Stimulated activated CD8-positive, alpha-beta memory T cell treated with anti-CD3 and anti-CD28 coated beads, Interleukin-15, amount 100 ng/mL, for 24 hours (primary cell): ENCODE measurements at places on chromosomes 16 and 17.

DNA sequence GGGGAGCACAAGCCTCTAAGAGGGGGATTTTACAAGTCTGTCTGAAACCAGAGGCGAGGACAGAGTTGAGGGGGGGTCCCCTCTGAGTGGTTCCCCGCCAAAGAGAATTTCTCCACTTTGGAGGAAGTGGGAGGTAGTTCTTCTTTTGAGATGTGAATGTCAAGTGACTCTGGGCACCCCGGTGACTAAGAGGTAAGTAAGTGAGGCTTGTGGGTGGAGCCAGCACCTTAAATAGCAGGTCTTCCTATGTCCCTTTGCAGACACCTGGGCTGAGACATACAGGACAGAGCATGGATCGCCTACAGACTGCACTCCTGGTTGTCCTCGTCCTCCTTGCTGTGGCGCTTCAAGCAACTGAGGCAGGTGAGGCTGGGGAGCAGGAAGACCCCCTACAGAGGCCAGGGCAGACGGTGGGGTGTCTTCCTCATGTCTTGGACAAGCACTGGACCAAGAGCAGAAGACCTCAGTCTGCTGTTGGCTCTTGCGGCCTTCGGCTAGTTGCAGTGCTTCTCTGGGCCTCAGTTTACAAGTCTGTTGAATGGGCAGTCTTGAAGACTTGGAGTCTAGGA lies at the start of gene CCL22:
CCL22 (plus strand) TSS at position 257 of the 569 bp plus-strand sequence; CDS start at position 291, 34 bp downstream.
- DNase-seq: no peak

DNA sequence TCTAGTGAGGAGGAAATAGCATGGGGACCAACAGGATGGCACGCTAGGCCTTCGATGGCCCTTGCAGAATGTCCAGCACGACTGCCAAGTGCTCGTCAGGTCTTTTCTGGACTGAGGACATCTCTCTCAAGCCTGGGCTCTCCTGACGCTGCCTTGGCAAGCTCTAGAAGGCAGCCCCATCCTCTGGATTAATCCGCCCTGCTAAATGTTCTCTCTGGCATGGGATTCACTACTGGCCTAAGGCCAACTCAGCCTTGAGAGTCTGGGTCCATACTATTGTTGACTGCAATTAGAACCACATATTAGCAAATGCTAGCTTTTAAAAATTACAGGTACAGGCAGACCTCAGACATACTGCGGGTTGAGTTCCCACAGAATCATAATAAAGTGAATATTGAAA lies 2.5 kb upstream of the CEP295NL start:
- DNase-seq: no peak

GRCh38 chr17:81365601-81366585 lies 29.4 kb upstream of the BAHCC1 start:
- DNase-seq: no peak

GRCh38 chr17:14228903-14229302 lies 7.8 kb downstream of the CDRT15 start:
- no peak for DNase-seq

DNA sequence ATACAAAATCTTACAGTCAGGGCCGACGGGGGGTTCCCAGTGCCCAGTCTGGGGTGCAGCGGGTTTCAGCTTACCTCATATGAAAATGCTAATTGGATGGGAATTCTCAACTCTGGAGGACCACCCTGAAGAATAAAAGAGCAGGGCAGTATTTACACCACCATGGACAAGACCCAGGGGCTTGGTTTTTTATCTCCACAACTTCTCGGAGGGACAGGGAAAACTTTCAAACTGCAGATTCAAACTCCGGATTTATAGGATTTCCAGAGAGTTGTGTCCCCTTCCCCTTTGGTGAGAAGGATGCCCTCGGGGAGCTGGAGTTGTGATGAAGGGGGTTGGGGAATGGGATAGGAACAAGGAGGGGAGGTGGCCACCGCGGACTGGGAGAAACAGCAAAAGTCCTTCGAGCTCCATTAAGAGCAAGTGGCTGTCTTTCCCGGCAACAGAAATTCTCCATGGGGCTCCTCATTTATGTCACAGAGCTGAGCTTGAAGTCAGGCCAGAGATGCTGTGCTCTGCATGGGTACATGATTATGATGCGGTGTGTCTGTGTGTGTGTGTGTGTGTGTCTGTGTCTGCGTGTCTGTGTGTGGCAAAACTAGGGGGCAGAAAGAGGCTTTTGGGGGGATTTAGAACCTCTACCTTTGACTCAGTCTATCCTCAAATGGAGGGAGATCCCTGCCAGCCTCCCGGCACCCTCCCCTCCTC lies 15.7 kb downstream of the FOXL1 start:
- DNase-seq: no peak

GRCh38 chr16:69187446-69188235 lies 677 bp downstream of the SNTB2 start:
- DNase-seq: peak; percentile 19

DNA sequence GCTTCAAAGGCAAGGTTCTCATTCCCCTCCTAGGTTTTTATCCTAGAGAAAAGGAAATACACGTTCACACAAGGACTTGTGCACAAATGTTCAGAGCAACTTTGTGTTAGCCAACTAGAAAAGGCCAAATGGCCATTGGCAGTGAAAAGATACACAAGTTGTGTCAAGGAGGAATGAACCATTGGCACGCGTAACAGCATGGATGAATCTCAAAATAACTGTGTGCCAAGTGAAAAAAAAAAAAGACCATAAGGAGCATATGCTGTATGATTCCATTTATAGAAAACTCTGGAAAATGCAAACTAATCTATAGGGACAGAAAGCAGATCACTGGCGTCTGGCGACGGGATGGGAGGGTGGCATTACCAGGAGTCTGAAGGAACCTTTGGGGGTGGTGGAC lies 333.8 kb downstream of the SNX29 start:
- DNase-seq: no peak

GRCh38 chr16:61829631-61830030 lies 206.6 kb downstream of the CDH8 start:
- no peak for DNase-seq

GRCh38 chr17:6241996-6242395 lies 171.8 kb downstream of the WSCD1 start:
- DNase-seq: no peak

DNA sequence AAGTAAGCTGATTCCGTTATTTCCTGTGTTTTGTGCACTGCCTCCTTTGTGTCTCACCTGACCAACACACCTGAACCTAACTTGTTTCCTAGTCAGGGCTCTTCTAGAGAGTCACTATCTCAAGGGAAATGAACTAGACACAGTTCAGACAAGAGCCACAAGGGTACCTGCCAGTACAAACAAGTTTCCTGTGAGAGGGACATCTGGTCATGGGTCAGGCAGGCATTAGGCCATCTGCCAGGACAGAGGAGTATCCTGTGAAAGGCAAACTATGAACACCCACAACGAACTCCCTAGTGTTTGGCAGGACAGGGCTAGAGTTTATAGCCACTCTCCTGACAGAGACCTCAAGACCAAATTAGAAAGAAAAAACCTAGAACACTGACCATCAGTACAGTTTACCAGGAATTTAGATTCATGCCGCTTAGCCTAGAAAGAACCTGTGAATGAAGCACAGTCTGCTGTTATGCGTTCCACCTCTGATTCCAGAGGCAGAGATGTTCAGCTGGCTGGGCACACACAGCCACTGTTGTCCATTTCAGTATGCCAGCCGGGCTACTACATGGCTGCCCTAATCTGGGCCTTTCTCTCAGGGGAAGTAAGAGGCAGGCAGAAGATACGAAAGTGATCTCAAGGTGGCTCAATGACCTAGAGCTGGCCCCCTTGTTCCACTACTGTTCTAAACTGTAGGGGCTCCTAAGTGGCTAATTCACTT lies 20.7 kb upstream of the GLG1 start:
- no peak for DNase-seq

GRCh38 chr17:77274096-77274845 lies 133.5 kb downstream of the SEC14L1 start:
- no peak for DNase-seq

GRCh38 chr17:36514856-36515255 lies 19.8 kb downstream of the MYO19 start:
- DNase-seq: no peak

DNA sequence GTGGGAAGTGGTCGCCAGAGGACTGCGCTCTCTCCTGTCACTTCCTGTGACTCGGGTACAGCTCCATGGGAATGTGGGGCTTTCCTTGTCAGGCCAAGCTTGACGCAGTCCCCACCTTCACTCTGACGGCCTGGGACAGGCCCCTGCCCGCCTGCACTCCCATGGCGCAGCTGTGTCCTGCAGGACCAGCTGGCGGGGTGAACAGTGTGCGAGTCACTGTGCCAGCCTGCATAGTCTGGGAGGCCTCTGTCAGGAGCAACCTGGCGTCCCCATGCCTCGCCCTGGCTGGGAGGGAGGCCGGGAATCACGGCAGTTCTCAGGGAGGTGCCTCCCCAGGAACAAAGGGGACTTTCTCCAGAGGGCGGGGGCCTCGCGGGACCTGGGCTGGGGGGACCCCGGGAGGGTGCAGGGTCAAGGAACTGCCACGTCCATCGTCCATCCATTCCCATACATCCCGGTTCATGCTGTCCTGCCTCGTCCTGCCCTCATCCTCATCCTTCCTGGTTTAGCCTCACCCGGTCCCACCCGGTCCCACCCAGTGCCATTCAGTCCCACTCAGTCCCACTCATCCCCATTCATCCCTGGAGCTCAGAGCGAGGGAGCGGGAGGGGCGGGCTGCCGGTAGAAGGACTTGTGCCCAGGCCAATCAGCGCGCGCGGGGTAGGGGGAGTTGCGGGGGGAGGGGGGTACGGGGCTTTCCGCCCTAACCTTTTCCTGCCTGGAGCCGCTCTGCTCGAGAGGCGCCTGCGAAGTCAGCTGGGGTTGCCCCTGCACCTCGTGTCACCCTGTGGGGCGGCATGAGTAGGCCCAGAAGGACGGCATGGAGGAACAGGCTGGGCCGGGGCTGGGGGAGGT lies 13.4 kb downstream of the FLYWCH1 start:
- no peak for DNase-seq

GRCh38 chr16:89420204-89420603 lies 70.2 kb downstream of the ANKRD11 start:
- no peak for DNase-seq

- no peak for DNase-seq
These were observed 135.8 kb downstream of the FOXL1 start for GRCh38 chr16:86714166-86714565.

- DNase-seq: no peak
These were observed 13.9 kb downstream of the GINS2 start for GRCh38 chr16:85674828-85675227.

GRCh38 chr17:1634841-1635650 lies 6.4 kb upstream of the SLC43A2 start:
- DNase-seq: no peak

GRCh38 chr16:58272855-58273254 lies 22.0 kb downstream of the PRSS54 start:
- DNase-seq: no peak

GRCh38 chr17:83099570-83100181 lies 20.3 kb downstream of the METRNL start:
- no peak for DNase-seq

DNA sequence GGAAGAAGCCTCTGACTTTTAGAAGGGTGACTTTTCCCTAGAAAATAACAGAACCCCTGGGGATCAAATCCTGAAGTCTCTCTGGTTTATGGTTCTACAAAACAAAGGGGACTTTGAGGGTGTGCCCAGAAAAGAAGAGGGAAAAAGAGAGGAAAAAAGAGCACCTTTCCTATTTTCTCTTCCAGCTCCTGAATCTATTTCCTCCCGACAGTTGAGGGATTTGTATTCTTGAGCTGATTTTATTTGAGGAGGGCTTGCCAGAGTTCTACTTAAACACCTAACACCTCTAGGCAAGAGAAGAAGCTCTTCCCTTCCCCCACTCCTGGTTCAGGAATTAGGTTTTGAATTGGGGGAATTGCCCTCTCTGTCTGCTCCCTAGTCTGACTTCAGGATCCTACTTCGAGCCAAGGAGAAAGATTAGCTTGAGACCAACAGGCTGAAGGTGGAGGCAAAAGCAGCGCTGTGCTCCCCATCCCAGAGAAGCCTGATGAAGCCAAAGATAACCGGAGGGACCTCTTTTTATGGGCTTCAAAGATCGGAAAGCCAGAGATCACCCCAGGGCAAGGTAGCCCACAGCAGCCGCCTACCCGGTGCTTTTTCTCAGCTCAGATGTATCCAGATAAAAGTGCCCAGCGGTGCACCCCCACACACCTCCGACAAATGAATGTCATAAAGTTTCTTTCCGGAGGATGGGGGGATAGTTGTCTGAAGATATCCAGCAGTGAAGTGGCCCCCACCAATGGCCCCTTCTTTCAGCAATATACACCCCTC lies 796 bp downstream of the HOXB3 start:
- DNase-seq: no peak

GRCh38 chr17:66276328-66276937 lies 26.0 kb upstream of the PRKCA start:
- DNase-seq: no peak

DNA sequence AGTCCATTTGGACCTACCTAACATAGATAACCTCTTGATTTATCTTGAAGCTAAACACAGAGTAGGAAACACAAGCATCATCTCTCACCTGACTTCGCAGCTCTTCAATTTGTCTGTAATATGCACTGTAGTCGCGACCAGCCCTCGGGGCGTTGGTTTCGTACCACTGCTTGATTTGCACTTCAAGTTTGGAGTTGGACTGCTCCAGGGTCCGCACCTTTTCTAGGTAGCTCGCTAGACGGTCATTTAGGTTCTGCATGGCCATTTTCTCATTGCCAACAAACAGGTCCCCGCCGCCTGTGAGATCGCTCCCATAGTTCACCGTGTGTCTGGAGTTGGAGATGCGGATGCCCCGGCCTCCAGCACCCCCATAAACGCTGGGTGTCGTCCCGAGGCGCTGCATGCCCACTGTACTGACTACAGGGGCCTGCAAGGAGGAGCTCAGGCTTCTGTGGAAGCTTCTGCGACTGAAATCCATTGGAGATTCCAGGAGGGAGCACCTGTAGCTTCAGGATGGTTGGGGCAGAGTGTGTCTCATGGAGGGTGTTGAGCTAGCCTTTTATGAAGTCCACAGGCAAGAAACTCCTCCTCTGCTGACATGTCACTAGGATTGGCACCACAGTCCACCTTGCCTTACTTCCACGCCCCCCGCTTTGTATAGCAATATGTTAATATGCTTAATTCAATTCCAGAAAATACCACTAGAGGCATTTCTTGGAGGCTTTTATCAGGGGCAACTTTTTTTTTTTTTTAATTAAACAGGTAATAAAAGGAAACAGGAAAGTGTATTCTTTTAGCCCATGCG lies at the start of gene KRT20:
KRT20 (minus strand) TSS at position 535 of the 805 bp plus-strand sequence; CDS start at position 478, 57 bp downstream.
- DNase-seq: no peak

- no peak for DNase-seq
These were observed 43.6 kb downstream of the RPA1 start for GRCh38 chr17:1873418-1873817.

DNA sequence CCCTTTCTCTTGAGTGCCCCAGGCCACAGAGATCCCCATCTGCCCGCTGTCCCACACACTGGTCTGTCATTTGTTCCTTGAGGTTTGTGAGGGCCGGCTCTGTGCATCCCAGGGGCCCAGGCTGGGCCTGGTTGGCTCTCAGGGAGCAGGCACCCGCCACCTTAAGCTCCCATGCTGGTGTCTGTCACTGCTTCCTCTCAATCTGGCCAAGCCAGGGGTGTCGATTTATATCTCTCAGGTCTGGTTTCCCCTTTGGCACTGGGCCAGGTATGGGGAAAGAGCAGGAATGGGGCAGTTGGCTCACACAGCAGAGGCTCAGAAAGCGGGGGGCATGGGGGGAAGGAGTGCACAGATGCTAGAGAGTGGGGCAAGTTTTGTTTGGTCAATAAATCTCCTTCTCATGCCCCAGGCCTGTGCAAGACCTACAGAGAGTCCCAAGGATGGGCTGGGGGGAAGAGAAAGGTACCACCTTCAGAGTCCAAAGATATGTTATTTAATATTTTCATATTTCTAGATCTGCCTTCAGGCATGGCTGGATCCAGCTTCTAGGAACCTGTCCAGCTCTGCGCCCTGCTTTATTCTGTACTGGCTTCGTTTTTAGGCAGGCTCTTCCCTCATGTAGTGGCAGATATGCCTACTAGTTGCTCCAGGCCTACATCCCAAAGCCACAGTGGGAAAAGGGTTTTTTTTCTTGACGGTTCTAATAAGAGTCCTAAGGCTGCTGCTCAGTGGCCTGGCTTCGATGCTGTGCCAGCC lies 34.3 kb downstream of the IL4R start:
- DNase-seq: no peak
